Activated naive CD8-positive, alpha-beta T cell treated with anti-CD3 and anti-CD28 coated beads, Interleukin-2, amount 50 U/mL, for 24 hours (primary cell): ENCODE measurements at places on chromosomes 4 and X.

- no peak for DNase-seq
Observed at GRCh38 chr4:110104661-110105060, 93.8 kb downstream of the ELOVL6 start.

- no peak for DNase-seq
Observed at GRCh38 chr4:172758586-172759340, 409.8 kb upstream of the GALNT7 start.

- no peak for DNase-seq
Observed at GRCh38 chrX:155070038-155070437, 898 bp downstream of the CMC4 start.

GRCh38 chrX:101691835-101692234, 32.2 kb upstream of the ARMCX2 start:
- no peak for DNase-seq

DNA sequence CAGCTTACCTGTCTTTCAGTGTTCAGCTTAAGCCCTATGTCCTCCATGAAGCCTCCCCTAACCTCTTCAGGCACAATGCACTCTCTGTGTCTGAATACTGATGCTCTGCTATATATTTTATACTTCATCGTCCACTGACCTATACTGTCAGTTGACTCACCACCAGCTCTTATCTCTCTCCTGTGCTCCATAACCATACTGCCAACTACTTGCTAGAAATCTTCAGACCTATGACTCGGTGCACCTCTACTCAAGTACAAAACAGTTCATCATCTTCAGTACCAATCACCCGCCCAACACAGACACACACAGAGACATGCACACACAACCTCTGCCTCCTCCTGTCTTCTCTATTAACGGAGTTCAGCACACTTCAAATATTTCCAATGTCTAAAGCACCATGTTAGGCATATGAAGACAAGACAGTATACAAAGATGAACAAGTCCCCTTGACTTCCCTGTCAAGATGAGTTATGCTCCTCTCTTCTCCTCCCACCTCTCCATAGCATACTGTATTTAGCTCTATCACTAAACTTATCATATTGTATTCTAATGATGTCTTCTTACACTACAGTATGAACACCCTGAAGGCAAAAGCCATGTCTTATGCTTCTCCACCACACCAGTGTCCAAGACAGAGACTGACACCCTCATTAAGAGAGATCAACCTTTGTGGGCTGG, 42.5 kb downstream of the ARHGEF6 start:
- DNase-seq, result no peak

GRCh38 chr4:36573441-36573840, 292.0 kb downstream of the DTHD1 start:
- no peak for DNase-seq
